ENCODE measurements at places on chromosomes 16 and 17.

DNA sequence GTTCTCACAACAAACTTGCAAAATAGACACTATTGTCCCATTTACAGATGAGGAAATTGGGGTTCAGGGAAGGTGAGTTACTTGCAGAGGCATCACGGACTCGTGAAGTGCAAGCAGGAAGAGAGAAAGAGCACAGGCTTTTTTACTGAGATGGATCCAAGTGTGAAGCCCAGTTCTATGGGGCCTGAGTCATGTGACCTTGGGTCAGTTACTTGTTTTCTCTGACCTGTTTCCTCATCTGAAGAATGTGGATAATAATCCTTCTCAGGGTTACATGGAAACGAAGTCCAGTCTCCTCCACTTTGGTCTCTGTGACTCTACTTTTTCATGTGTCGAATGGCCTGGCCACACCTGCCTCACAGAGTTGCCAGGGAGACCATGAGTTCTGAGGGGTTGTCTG, 134.4 kb downstream of the SPACA3 start:
- no peak for DNase-seq

- DNase-seq: no peak
These were observed 879.7 kb upstream of the EEF2KMT start for GRCh38 chr16:5977329-5977728.

DNA sequence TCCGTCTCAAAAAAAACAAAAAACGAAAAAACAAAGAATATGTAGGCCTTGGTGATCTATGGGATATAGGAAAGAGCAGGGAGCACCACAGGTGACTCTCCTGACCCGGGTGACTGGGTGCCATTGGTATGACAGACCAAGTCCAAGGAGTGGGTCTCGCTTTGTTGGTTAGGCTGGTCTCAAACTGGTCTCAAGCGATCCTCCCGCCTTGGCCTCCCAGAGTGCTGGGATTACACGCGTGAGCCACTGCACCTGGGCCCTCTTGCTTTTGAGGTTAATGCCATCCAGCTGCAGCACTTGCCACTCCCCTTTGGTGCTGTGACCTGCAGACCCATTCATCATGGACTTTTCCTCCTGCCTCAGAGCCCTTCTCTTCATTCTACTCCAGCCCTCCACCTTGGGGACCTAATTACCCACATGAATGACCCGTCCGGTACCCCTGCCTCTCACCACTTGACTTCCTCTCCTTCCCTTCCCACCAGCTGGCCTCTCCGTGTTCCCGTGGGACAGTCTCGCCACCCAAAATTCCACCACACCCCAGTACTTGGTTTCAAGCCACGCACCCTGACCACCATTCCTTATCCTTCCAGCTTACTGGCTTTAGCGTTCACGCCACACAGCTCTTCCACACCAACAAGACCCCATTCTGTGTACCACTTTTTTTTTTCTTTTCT, 3.2 kb upstream of the UBE2G1 start:
- no peak for DNase-seq

- DNase-seq: no peak
These were observed 15.8 kb upstream of the UQCRC2 start for GRCh38 chr16:21937336-21937829.

- DNase-seq: no peak
These were observed 436.2 kb downstream of the SLC39A11 start for GRCh38 chr17:72656130-72656763.

DNA sequence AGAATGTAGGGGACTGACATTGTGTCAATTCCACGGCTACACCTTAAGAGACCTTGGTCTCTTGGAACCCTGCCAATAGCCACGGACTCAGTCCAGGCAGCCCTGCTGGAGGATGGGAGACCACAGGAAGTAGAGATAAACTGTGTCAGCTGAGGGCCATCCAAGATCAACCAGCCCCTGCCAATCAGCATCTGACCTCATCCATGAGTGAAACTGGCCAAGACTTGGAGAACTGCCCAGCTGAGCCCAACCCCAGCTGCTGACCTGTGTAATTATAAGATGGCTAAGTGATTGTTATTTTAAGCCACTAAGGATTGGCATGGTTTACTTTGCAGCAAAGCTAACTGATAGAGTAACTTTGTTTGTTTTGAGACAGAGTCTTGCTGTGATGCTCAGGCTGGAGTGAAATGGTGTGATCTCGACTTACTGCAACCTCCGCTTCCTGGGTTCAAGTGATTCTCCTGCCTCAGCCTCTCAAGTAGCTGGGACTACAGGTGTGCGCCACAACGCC, 13.3 kb upstream of the YWHAE start:
- DNase-seq: no peak

GRCh38 chr17:45256114-45256966, 5.6 kb downstream of the SPATA32 start:
- DNase-seq: peak; percentile 26

DNA sequence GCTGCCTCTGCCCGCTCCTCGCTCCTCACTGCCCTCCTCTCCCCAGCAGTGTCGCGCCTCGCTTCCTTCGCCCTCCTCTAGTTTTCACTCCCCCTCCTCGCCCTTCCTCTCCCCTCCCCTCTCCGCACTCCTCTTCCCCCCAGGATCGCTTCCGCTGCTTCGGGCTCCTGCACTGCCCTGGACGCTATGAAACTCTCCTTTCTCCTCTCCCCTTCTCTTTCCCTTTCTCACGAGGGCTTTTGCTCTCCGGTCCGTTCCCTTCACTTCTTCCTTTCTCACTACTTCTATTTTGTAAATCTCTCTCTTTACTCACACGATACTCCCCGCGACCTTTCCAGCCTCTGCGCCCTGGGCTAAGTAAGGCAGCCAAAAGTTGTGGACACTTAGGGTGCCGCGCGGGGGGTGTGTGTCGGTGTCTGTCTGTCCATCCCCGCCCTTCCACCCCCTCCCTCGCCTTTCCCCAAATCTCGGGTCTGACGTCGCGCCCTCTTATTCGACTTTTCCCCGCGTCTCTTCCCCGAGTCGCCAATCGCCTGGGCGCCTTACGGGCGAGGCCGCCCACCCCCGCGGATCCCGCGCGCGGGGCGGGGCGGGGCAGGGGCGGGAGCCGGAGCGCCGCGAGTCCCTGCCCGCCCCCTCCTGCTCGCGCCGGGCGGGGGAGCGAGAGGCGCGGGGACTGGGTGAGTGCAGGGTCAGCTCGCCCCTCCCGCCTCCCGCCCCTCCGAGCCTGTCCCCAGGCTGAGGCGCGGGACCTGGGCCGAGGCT, at the start of gene IRX3:
IRX3 (minus strand) TSS at position 422 of the 765 bp plus-strand sequence. CDS start 737 bp downstream, outside the sequence.
- no peak for DNase-seq
